Karpas-422 (cell line): ENCODE measurements at places on chromosomes 5 and 9.
A peak's percentile ranks its signal among the peaks of the same experiment; 100 is the strongest.

- DNase-seq: no peak
Observed at GRCh38 chr9:13728917-13729811, 449.7 kb upstream of the MPDZ start.

DNA sequence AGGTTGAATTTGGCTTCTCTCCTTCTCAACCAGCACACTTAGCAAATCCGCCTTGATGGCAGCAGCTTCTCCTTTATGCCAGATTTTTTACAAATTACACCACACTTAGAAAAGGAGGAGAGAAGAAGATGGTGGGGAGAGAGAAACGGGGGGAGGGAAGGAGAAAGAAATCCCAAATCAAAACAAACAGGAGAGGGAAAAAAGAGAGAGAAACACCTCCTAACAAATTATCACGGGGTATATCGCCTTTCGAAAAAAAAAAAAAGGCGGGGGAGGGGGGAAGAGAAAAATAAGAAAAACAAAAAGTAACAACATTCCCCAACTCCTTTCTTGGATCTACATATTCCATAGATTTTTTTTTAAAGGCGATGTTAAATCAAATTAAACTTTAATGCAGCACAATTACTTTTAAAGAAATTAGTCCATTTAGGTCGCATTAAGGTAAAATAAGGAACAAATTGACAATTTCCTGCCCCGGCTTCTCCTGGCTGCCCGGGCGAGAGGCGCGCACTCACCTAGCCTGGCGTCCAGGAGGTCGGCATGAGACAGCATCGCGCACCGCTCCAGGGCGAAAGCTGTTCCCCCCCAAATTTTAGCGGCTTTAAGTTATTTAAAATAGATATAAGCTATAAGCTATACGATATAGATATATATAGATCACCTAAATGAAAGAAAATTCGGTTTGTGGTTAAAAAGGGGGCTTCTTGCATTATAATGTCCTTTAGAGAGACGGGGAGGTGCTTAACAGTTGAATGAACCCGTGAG is at the start of gene OTP:
TSS of gene OTP (minus strand) at position 716 of the 765 bp plus-strand sequence. CDS start at position 552, 164 bp downstream.
- DNase-seq: no peak

GRCh38 chr5:171624396-171624795 is 161.2 kb upstream of the SMIM23 start:
- no peak for DNase-seq

GRCh38 chr9:129785866-129786265 is 17.1 kb upstream of the TOR1B start:
- no peak for DNase-seq

GRCh38 chr9:94655739-94656138 is 16.4 kb upstream of the FBP1 start:
- no peak for DNase-seq

GRCh38 chr5:62314213-62314830 is 8.3 kb downstream of the KIF2A start:
- no peak for DNase-seq

DNA sequence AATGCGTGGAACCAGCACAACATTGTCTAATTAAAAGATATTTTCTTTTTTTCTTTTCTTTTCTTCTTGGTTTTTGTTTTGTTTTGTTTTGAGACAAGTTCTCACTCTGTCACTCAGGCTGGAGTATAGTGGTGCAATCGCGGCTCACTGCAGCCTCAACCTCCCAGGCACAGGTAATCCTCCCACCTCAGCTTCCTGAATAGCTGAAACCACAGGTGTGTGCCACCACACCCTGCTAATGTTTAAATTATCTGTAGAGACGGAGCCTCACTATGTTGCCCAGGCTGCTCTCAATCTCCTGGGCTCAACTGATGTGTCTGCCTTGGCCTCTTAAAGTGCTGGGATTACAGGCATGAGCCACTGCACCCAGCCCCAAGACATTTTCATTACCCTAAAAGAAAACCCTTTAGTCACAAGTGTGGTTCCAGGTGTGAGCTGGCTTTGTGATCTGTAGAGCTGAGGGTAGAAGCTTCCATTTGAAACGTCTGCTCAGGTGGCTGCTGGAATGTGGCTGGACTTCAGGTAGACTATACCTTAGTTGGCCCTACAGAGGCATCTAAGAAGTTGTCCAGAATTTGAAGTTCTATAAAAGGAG is 19.1 kb upstream of the NEK6 start:
- no peak for DNase-seq

DNA sequence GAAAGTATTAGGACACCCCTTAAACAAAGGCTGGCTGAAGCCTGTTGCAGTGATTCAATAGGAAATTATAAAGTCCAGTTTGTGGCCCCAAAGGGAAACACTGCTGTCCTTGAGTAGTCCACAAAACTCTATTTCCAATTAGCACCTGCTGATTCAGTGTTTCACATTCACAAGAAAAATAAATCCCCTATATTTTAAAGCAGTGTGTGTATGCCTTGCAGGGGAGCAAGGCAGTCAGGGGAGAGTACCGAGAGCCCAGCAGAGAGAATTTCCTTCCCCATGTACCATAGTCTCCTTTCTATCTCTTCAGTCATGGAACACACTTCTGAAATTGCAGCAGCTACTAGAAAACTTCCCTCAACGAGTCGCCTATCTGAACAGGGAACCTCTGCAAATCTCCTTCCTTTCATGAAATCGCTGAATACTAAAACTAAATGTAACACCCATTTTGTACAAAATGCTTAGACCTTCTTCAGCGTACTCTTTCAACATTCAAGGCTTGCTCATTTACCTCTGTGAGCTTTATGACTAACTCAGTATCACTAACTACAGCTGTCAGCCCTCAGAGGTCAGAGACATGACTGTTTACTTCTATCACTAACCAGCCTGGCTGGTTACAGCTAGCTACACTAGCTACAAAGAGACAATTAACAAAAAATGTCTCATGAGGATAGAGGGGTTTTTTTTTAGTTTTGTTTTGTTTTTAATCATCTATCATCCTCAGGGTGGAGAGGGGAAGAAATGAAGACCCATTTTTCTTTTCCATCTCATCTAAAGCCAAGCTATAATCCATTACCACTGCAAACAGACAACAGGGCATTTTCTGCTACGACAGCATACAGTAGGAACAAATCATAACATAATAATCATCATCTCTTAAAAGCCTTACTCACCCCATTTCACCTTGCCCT is 188.7 kb downstream of the EBF1 start:
- no peak for DNase-seq

- DNase-seq: no peak
Observed at GRCh38 chr5:39466846-39467245, 42.1 kb upstream of the DAB2 start.

DNA sequence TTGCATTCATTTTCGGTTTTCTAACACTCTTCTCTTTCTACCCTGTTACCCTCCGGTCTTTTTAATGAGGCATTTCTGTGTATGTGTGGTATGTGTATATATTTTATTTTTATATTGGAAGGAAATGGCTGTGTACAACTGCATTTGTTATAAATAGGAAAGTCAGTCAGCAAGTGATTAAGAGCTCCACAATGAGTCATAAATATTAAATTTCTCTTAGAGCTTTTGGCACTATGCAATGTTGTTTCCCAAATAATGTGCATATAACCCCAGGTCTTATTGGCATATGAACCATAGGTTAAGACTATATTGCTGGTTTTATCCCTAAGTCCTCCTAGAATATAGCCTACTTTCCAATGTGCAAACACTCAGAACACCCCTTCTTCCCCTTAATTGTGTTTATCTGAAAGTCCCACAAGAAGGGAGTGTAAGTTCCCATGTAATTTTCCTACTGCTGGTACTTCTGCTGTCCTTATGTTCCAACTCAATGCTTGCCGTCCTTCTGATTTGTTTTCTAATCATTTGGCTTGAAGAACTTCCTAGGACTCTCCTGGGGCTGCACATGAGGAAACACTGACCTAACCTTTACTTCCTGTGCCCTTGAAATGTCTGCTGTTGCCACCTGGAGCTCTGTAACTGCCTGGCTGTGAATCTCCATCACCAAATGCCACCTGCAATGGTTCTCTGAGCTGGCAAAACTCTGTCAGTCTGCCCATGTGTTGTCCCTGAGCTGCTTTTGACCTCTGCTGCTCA is 65.5 kb upstream of the PCSK5 start:
- DNase-seq: no peak

- no peak for DNase-seq
Observed at GRCh38 chr5:162520878-162521277, 453.3 kb downstream of the GABRG2 start.

DNA sequence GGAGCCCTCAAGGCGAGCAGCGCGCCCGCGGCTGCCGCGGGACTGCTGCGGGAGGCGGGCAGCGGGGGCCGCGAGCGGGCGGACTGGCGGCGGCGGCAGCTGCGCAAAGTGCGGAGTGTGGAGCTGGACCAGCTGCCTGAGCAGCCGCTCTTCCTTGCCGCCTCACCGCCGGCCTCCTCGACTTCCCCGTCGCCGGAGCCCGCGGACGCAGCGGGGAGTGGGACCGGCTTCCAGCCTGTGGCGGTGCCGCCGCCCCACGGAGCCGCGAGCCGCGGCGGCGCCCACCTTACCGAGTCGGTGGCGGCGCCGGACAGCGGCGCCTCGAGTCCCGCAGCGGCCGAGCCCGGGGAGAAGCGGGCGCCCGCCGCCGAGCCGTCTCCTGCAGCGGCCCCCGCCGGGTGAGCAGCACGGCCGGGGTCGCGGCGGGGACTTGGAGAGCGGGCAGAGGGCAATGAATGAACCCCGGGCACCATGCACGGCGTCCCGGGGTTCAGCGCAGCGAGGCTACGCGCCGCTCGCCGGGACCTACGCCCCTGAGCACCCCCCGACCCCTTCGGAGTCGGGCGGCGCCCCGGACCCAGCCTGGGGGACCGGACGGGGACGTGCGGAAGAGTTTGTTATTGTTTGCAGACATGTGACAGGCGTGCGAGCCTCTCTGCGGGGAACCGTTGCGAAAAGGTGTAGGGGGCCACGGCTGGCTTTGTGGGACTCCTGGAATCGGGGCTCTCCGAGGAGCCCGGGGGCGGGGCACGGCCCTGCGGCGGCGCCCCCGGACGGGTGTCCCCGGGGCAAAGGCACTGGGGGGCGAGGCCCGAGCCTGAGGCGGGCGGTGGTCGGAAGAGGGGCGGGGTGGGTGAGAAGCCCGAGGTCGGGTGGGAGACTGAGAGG is 553 bp downstream of the MAP3K1 start:
- peak; percentile 71 for DNase-seq

DNA sequence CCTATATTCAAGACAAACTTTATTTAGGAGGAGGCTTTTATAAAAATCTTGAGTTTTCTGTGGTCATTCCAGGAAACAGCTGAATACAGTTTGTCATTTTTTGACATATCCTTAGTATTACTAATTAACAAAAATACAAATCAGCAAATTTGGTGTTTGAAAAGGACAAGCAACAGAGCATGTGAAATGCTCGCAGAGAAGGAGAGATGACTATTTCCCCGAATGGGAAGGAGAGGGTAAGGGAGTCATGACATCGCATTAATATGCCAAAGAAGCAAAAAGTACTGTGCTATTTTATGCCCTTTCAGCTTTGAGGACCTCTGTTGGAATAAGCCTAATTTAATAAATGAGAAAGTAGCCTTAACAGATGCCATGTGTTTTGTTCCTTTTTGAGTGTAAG is 1.8 kb downstream of the SMIM15 start:
- no peak for DNase-seq

- DNase-seq: no peak
Observed at GRCh38 chr9:93673839-93674334, 97.5 kb downstream of the PHF2 start.

DNA sequence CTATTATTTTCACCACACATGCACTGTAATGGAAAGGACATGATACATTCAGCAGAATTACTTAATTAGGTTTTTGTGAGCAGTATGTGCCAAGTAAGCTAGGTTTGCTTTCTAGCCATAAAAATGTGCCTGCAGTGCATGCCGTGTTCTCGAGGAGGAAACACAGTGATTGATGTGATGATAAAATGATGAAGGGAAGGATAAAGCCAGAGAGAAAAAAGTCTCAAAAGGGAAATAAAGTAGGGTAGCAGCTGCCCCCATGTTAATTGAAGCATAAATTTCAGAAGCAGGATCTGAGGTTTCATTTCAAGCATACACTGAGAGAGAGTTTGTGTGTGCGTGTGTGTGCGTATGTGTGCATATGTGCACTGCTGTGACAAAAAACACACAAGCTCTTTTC is 714.2 kb upstream of the C9orf72 start:
- no peak for DNase-seq

DNA sequence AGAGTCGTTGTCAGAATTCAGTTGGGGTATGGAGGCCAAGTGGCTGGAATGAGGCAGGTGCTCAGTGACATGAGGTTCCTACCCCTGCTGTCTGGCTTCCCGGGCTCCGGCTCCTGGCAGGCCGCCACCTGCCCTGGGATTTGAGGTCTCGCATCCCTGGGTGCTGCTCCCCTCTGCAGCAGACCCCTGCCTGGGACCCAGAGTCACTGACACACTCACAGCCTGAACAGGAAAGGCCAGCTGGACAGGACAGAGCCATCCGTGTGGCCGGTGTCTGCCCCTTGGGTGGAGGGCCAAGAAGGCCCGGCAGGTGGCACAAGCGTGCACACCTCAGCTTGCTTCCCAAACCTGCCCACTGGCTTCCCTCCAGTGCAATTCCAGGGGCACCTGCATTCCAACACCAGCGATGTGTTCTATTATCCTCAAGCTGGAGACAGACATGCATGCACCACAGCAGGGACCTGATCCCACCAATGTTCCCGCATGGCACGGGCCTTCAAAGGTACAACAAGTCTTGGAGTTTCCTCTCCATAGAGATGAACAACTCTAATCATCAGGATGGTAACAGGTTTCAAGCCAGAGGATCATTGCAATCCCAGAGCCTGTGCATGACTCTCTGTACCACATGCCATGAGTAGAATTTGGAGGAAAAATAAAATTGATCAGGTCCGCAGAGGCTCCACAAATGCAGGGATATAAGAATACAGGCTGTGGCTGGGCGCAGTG is 45.6 kb upstream of the RNF130 start:
- DNase-seq: no peak

DNA sequence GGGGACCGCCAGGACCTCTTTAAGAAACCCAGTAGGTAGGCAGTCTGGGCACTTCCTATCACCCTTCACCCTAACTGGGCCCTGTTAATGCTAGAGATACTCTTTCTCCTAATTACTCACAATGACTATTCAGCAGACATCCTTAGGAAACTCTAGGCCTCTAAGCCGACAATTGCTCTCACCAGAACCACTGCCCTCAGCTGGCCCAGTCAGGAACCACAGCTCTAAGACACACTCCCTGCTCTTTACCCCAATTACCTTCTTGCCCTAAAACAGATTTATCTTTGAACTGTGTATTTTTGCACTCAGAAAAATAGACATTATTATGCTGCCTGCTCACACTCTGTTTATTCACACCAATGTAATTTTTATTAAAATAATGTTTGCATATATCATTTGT is 432.6 kb upstream of the SLC30A5 start:
- peak; percentile 68 for DNase-seq
